ENCODE measurements at places on chromosomes 11 and 22. TPM values are rescaled to one million over a fixed set of nuclear protein-coding genes. Genes with fewer than 3 reads are reported as not detected.

DNA sequence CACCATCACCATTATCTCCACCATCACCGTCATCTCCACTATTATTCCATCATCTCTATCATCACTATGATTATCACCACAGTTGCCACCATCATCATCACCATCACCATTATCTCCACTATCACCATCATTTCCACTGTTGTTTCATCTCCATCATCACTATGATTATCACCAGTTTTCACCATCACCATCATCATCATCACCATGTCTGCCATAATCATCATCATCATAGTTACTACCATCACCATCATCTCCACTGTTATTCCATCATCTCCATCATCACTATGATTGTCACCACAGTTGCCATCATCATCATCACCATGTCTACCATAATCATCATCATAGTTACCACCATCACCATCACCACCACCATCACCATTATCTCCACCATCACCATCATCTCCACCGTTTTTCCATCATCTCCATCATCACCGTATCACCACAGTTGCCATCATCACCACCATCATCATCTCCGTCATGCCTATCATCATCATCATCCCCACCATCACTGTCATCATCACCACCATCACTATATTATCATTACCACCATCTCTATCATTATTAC is 264.9 kb downstream of the BRD1 start:
- DNase-seq = no peak

The OR52K2 gene
- not detected for total RNA-seq

GRCh38 chr11:8403310-8403709 is 139.6 kb upstream of the LMO1 start:
- DNase-seq = peak; percentile 27

- no peak for DNase-seq
These were observed at the start of gene CLDN5 for GRCh38 chr22:19524170-19525115. TSS of gene CLDN5 (minus strand) at chr22:19524410. CDS start at chr22:19524255, 155 bp downstream.

GRCh38 chr11:40285558-40285957 is 1173.9 kb downstream of the LRRC4C start:
- no peak for DNase-seq

- DNase-seq = no peak
These were observed 63.9 kb downstream of the ARFGAP3 start for GRCh38 chr22:42792909-42793847.

The HTR3A gene
- not detected for total RNA-seq

DNA sequence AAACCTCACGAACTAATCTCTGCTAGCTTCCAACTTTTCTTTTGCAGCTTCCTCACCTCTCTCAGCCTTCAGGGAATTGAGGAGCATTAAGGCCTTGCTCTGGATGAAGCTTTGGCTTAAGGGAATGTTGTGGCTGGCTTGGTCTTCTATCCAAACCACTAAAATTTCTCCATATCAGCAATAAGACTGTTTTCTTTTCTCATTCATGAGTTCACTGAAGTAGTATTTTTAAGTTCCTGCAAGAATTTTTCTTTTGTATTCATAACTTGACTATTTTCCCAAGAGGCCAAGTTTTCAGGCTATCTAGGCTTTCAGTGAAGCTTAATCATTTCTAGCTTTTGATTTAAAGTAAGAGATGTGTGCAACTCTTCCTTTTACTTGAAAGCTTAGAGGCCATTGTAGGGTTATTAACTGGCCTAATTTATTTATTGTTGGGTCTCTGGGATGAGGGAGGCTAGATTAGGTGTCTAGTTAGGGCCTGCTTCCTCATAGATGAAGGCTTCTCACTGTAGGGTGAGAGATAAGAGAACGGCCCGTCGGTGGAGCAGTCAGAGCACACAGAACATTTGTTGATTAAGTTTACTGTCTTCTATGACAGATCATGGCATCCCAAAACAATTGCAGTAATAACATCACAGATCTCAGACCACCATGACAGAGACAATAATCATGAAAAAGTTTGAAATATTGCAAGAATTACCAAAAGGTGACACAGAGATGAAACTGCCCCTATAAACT is 33.2 kb downstream of the CSF2RB start:
- no peak for DNase-seq

- DNase-seq = peak; percentile 25
These were observed 771.1 kb upstream of the LUZP2 start for GRCh38 chr11:23725752-23726151.
